ENCODE measurements at places on chromosomes 1 and 21.

DNA sequence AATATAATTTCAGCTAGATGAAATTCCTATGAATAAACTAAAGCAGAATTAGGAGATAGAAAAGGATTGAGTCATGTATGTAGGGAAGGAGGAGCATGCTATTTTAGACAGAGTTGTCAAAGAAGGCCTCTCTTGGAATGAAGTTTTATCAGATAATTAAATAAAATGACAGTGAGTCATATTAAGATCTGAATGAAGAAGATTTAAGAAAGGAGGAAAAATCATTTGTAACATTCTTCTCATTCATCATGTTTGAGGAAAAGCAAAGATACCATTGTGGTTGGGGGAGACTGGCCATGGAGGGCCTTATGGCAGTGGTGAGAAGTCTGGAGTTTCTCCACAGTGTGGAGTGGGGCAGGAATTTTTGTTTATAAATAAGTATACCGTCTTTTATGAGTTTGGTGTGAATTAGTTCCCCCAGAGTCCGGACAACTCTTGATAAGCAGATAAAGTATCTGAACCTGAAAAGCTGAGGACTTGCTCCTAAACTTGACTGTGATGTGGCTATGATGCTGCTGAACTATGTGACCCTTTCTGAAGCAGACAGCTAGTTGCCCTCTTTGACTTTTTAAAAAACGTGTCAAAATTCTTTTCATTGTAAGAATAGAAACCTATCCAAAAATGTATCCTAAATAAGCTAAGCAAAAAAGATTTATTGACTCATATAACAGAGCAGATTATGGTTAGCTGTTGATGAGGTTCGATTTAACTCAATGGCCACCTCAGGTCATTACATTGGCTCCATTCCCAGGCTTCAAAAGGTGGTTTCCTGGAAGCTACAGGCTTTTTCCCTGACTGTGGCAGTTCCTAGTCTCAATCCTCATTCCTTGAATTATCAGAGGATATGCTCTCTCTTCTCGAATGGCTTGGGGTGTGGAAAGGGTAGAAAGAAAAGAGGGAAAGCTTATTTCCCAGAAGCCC is 90.8 kb downstream of the LHX9 start:
- no peak for DNase-seq

- no peak for DNase-seq
Observed at GRCh38 chr1:56099766-56100265, 479.5 kb downstream of the PLPP3 start.

DNA sequence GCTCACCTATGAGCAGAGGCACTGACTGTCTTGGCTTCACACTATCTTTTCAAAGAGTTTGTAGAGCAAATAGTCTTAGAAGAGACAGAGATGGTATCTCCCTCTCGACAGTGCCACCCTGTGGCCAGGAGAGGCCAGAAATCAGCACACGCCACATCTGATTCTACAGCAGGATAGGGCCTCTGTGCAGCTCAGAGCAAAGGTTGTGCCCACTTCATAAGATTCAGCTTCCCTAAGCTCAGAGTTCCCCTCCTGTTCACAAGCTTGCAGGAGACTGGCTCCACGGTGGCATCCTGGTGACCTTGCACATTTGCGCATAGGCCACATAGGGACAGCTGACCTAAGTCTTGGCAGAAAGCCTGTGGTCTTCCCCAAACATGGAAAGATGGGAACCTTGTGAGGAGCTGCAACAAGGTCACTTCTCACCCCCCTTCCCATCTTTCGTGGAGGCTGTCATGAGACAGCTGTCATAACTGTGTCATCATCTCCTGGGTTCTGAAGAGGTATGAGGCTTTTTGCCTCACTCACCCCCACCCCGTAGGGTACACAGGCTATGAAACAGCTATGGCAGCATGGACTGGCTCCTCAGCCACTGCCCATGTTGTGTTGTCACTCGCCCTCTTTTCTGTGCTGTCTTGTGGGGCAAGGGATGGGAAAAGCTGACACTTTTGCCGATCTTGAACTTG is 3.0 kb downstream of the ITLN2 start:
- DNase-seq: peak; percentile 31

- no peak for DNase-seq
Observed at GRCh38 chr21:45512626-45513002, 29.6 kb downstream of the SLC19A1 start.
